Stimulated activated CD8-positive, alpha-beta memory T cell treated with anti-CD3 and anti-CD28 coated beads, Interleukin-12 subunit alpha, Interleukin-12 subunit beta, amount 100 ng/mL, for 4 hours (primary cell): ENCODE measurements at places on chromosomes 7 and 10.

GRCh38 chr10:34580643-34581042, 234.5 kb downstream of the PARD3 start:
- DNase-seq: no peak

- no peak for DNase-seq
Observed at GRCh38 chr7:26662646-26663045, 201.7 kb downstream of the SKAP2 start.

DNA sequence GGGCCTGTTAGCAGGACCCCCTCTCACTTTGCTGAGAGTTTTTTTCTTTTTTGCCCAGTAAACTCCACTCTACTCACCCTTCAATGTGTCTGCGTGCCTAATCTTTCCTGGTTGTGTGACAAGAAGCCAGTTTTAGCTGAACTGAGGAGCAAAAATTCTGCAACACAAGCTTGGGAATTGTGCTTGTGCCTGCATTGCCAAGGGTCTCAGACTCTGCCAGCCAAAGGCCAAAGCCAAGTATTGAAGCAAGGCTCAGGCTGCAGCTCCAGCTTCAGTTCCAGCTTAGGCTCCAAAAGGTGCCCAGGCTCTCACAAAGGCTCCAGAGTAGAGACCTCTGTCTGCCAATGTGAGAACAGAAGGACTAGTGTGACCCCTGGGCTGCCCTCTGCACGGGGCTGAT, 4.2 kb upstream of the CPA2 start:
- DNase-seq: no peak

DNA sequence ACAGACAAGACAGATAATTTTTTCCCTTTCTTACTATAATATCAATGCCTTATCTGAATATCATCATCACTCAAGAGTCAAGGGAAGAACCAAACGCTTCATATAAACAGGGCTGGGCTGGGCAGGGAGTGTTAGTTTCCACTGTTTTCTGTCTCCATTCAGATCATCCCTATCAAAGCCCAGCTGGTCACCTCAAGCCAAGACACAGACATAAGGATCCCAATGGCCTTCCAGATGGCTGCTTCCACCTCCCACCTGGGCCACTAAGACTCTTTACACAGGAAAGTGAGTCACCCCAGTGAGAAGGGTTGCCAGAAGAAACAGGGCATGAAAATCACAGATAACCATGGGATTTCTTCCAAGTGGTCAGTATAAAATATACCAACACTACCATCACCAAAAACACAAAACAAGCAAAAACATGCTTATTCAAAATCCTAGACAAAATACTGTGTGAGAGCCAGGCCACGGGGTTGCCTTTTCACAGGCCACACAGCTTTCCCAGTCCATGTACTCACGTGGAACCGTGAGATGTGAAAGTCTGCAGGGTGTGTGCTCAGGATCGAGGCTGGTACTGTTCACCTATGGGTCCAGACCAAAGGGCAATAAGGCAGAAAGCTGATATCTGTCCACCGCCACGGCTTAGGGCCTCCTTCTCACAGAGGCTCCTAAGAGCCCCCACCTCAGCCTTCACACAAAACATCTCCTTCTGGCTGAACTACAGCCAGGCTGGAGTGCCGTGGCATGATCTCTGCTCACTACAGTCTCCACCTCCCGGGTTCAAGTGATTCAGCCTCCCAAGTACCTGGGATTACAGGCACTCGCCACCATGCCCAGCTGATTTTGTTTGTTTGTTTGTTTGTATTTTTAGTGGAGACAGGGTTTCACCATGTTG, 5.7 kb downstream of the PRSS1 start:
- DNase-seq: no peak

DNA sequence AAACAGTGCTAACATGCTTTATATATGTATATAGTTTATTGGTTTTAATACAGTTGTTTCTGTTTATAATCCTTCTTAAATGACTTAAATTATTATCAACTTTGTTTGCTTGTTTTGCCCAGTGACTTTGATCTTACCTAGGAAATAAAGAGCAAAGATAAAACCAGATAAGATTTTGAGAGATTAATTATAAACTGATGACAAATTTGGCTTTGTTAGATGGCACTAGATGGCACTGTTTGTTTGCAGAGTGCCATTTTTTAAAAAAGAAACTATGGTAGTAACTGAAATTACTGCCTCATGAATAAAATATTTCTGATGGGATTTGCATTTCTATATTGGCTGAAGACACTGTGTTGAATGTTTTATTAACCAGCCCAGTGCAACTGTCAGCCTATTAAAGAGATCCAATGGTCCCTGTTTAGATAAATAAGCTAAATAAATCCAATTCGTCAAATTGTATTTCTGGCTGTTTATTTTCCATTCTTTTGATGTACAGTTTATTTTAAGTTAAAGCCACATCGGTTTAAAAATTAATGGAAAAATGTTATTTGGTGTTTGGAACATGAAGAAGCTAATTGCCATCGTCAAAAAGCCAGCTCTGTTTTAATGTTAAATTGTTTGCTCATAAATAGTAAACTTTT, 28.7 kb downstream of the VTI1A start:
- DNase-seq: no peak

GRCh38 chr10:65571011-65571570, 1354.7 kb upstream of the LRRTM3 start:
- no peak for DNase-seq

- DNase-seq: no peak
Observed at GRCh38 chr10:103394180-103394579, 2.1 kb downstream of the ATP5MK start.

DNA sequence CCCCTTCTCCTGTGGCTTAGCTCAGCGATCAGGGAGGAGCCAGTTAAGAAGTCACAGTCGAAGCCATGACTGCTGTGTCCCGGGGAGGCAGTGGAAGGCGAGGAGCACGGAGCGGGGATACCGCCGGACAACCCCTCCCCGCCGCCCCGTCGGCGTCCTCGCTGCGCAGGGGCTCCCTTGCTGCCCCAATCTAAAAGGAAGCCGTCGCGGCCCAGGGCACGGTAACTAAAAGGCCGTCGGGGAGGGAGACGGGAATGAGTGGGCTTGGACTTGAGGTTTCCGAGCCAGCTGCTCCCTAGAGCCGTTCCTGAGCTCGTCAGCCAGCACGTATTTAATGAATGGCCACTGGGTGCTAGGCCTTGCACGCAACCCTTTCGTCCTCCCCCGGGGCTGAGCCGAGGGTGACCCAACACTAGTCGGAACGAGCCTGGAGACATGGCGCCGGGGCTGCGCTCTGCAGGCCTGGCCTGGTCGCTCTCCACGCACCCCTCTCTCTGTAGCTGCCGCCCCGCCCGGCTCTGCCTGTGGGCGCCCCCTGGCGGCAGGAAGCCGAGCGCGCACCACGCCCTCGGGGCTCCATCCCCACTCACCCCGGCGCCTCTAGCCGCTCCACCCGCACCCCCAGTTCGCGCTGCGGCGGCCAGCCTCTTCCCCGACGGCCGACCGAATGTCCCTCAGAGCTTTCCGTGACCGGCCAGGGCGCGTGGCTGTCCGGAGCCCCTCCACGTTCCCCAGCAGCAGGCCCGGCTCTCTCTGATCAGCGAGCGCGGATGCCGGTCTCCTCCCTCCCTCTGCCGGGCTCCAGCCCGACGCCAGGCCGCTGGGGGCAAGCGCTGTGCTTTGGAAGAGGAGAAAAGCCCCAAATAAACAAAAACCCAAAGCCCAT, 29.3 kb upstream of the KCNK18 start:
- peak; percentile 38 for DNase-seq
